ENCODE measurements at places on chromosomes 11 and 22. TPM values are rescaled to one million over a fixed set of nuclear protein-coding genes. Genes with fewer than 3 reads are reported as not detected.

Gene TMEM86A
- 0.07 TPM for total RNA-seq

Gene GDPD4
- not detected for total RNA-seq

Gene DEUP1
- not detected for total RNA-seq

Gene PDE2A
- total RNA-seq = not detected

Gene CD6
- total RNA-seq = not detected

Gene MS4A3
- not detected for total RNA-seq

Gene LARGE1
- total RNA-seq = 10.2 TPM

Gene ACTN3
- total RNA-seq = 0.04 TPM

Gene CARD10
- total RNA-seq = 35.2 TPM

Gene POU2AF3
- 4.9 TPM for total RNA-seq

- H3K27me3 ChIP-seq = peaks cover 10% of the 10 kb centered on the region
- DNase-seq = no peak
- no peaks in the 10 kb centered on the region for H3K36me3 ChIP-seq
- no peaks in the 10 kb centered on the region for H3K4me1 ChIP-seq
- H3K4me3 ChIP-seq = no peak overlapping the region
Measured at GRCh38 chr22:49303781-49304461, 523.8 kb downstream of the BRD1 start.

DNA sequence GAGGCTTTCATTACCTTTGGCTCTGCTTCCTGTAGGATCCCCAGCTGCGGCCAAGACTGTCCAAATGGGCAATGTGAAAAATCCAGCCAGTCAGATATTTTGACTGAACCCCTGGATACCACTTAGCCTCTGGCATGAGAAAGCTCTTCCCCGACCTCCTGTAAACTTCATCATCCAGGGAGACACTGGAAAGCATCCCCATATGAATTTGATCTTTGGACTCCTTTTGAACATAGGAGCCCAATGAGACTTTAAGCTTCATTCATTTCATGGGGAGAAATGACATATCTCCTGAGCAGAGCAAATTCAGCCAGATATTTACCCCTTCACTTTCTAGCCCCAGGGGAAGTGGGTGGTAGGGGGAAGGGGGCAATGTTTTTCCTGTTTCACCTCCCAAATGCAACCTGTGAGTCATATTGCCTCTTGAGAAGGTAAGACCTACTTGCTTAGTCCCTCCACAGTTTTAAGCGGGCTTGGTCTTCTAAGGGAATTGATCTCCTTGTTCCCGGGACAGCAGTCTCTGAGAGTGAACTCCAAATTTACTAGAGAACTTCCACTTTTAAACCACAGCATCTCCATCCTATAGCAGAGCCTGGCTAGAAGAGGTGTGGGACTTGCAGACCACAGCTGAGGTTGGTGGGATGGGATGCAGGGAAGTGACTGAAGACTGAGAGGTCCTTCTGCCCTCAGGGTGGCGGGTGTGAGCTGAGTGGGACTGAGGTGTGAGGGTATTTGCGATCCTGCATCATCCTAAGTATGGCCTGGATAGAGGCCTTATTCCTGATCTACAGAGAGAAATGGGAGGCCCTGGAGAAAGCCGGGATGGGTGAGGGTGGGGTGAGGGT, 20.3 kb upstream of the POU2AF1 start:
- no peaks in the 10 kb centered on the region for H3K27me3 ChIP-seq
- peaks cover 63% of the 10 kb centered on the region for H3K4me1 ChIP-seq
- H3K4me3 ChIP-seq = no peak overlapping the region
- DNase-seq = peak; percentile 43
- no peak overlapping the region for H3K27ac ChIP-seq

DNA sequence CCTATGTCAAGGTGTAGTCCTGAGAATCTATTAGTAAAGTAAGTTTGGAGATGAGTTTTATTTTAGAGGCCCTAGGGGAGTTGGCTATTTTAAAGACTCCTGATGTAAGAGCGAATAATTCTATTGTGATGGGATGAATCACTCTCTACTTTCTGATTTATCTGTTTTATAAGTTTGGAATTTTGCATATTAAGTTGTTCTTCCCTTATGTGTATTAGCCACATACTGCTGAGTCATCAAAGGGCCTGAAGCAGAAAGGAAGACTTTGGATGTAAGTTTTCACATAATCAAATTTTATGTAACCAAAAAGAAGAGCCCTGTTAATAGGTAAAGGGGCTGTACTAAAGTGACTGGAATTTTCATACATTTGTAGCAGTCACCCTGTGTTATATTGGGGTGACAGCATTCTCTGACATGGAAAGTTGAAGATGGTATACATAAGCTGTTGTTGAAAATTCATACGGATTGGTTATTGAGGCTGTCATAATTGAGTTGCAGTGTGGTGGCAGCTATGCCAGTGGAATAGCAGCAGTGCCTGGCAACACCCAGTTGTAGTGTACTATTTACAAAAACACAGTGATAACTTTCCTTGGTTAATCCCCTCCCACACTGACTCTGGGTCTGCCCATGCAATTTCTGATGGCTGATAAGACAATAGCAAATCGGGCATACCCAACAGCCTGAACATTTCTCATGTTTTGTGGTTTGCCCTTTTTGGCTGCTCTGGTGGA, 90.6 kb upstream of the NTM start:
- H3K27ac ChIP-seq = no peak overlapping the region
- no peak overlapping the region for H3K4me3 ChIP-seq
- 0 out of 3 replicates have a peak, but pooled peaks cover 8% of the 10 kb centered on the region for H3K27me3 ChIP-seq

DNA sequence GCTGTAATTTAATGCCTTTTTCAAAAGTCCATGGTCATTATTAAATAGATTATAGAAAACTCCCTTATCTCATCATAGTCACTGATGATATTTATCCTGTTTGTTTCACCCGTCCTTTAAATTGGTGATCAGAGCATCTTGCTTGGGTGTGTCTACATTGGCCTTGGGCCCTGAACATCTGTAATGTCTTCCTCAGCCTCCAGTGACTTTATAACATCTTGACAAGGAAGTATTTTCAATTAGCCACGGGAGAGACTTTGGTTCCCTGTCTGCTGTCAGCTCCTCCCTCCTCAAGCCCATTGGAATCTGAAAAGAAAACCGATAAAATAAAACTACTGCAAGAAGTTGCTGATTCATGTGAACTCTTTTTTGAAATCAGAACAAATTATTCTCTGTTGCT, 116.9 kb upstream of the TTC12 start:
- H3K4me1 ChIP-seq = peaks cover 8% of the 10 kb centered on the region
- no peak overlapping the region for H3K27ac ChIP-seq
- DNase-seq = no peak
- no peaks in the 10 kb centered on the region for H3K36me3 ChIP-seq
- H3K4me3 ChIP-seq = no peak overlapping the region
- H3K27me3 ChIP-seq = peaks cover 8% of the 10 kb centered on the region

- no peak overlapping the region for H3K27ac ChIP-seq
- peaks cover 26% of the 10 kb centered on the region for H3K4me1 ChIP-seq
- no peaks in the 10 kb centered on the region for H3K36me3 ChIP-seq
- peak overlapping the region; percentile 64 for H3K4me3 ChIP-seq
Measured at GRCh38 chr11:8871171-8871775, 39.7 kb upstream of the AKIP1 start.

DNA sequence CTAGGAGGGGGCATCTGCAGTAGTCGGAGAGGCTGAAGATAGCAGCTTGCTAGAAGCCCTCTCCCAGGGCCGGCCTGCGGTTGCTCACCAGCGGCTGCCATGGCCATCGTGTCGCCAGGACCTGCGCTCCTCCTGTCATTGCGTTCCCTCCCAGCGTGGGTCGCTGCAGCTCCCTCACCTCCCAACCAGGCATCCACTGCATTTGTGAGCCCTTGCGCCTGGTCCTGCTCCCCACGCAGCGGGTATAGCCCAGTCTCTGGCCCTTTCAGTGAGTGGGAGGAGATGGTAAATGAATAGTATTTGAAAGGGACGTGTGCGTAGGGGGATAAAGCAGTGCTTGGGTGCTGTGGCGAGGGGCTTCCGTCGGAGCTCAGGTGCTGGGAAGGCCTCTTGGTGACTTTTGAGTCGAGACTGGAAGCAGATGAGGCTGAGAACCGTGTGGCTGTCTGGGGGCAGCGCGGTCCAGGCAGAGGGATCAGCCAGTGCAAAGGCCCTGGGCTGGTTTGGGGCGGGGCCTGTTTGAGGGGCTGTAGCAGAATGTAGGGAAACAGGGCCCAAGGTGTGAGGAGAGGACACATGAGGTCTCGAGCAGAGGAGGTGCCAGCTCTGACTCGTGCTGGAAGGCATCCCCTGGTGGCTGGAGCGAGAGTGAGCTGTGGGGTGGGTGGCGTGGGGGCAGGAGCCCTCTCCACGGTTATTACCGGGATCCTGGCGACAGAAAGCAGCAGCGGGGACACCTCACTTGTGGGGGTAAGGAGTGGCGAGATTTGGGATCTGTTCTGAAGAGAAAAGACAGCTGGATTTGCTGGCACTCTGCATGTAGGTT, 39.3 kb downstream of the LRP5 start:
- H3K27me3 ChIP-seq = no peaks in the 10 kb centered on the region
- no peak for DNase-seq
- no peak overlapping the region for H3K4me3 ChIP-seq
- no peak overlapping the region for H3K27ac ChIP-seq

GRCh38 chr22:28116219-28116673, 197.2 kb upstream of the PITPNB start:
- H3K27ac ChIP-seq = no peak overlapping the region
- no peak for DNase-seq
- no peak overlapping the region for H3K4me3 ChIP-seq
- H3K4me1 ChIP-seq = no peaks in the 10 kb centered on the region

- no peak overlapping the region for H3K4me3 ChIP-seq
- H3K27me3 ChIP-seq = no peaks in the 10 kb centered on the region
- H3K36me3 ChIP-seq = no peaks in the 10 kb centered on the region
- no peak for DNase-seq
- H3K27ac ChIP-seq = no peak overlapping the region
Measured at GRCh38 chr11:9563196-9563730, 10.2 kb upstream of the WEE1 start.

DNA sequence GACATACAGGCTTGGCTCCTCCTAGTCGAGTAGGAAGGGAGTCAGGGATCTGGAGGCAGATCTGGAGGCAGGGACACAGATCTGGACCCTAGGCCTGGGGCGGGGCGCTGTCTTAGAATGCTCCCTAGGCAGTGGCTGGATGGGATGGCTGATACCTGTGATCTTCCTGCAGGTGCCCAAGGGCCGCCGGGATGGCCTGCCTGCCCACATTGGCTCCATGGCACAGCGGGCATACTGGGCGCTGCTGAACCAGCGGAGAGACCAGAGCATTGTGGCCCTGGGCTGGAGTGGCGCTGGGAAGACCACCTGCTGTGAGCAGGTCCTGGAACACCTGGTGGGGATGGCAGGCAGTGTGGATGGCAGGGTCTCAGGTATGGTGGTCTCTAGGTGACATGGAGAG, 35.4 kb downstream of the MYO18B start:
- no peaks in the 10 kb centered on the region for H3K36me3 ChIP-seq
- H3K4me3 ChIP-seq = no peak overlapping the region
- DNase-seq = no peak
- H3K27me3 ChIP-seq = peaks cover 6% of the 10 kb centered on the region

DNA sequence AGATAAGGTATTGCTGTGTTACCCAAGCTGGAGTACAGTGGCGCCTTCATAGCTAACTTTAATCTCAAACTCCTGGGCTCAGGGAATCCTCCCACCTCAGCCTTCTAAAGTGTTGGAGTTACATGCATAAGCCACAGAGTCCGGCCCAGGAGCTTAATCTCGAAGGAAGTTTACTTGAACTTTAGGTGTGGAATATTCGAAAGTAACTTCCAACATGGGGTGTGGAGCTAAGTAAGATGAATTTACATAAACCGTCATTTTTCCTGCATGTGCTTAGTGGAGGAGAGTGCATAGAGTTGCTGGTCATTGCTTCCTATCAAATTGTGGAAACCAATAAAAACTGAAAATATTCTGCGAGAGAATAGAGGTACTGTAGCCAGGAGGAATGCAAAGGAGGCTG, 1.5 kb downstream of the ATG13 start:
- peaks cover 7% of the 10 kb centered on the region for H3K36me3 ChIP-seq
- H3K4me1 ChIP-seq = peaks cover 46% of the 10 kb centered on the region

GRCh38 chr22:25375683-25376082, 156.2 kb downstream of the CRYBB2 start:
- DNase-seq = no peak
- no peak overlapping the region for H3K27ac ChIP-seq
- H3K27me3 ChIP-seq = no peaks in the 10 kb centered on the region
- no peak overlapping the region for H3K4me3 ChIP-seq

DNA sequence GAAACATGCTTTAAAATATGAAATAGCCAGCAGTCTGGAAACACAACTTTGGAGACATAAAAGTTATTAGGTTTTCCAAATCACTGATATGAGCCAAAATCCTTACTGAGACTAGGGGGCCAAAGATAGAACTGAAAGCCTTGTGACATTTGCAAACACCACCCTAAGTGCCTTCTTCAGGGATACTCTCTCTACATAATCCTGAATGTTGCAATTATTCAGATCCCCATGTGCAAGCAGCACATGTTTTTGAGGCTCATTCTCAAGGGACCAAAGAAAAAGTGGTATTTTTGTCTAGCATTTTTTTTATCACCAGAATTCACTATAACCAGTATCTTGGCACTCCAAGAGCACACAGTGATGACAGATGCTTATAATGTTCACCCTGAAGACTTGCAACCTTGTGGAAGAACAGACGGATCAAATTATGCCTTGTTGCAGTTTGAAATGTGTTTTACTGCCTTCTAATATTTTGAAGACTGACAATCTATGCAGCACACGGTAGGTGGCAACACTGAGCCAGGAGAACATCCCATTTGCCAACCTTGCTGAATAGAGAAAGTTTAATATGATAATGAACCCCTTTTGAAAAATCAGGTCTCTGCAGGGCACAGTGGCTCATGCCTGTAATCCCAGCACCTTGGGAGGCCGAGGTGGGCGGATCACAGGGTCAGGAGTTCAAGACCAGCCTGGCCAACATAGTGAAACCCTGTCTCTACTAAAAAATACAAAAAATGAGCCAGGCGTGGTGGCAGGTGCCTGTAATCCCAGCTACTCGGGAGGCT, 78.5 kb downstream of the PLEKHA7 start:
- DNase-seq = no peak
- H3K4me3 ChIP-seq = no peak overlapping the region
- no peaks in the 10 kb centered on the region for H3K4me1 ChIP-seq
- H3K36me3 ChIP-seq = peaks cover 2% of the 10 kb centered on the region

- no peak overlapping the region for H3K4me3 ChIP-seq
- DNase-seq = peak; percentile 41
- H3K4me1 ChIP-seq = no peaks in the 10 kb centered on the region
- H3K36me3 ChIP-seq = no peaks in the 10 kb centered on the region
- peaks cover 1% of the 10 kb centered on the region for H3K27me3 ChIP-seq
Measured at GRCh38 chr11:69915501-69916250, 96.5 kb upstream of the FGF3 start.

GRCh38 chr11:66855574-66856495, 1.0 kb upstream of the LRFN4 start:
- H3K36me3 ChIP-seq = peaks cover 6% of the 10 kb centered on the region
- H3K27ac ChIP-seq = peak overlapping the region; percentile 43
- H3K4me1 ChIP-seq = peaks cover 11% of the 10 kb centered on the region

- H3K27ac ChIP-seq = no peak overlapping the region
- DNase-seq = no peak
- H3K4me3 ChIP-seq = no peak overlapping the region
Measured at GRCh38 chr11:12728417-12728816, 54.2 kb downstream of the TEAD1 start.
